Fibroblast of the aortic adventitia (primary cell): ENCODE measurements at places on chromosomes 2 and 18.
A peak's percentile ranks its signal among the peaks of the same experiment; 100 is the strongest.

DNA sequence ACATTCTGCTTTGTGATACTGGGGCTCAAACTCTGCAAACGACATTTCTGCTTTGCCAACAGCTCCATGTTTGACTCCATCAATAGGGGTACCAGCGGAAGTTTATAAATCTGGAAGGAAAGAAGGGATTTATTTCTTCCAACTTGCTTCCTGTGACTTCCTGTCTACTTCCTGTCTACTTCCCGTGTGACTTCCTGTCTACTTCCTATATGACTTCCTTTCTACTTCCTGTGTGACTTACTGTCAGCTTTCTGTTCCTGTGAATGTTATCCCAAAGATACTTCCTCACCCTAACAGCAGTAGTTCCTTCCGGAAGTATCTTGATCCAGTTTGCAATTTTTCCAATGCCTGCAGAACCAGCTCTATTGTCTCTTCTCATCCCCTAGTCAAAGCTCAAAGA, 52.0 kb upstream of the MBOAT2 start:
- DNase-seq = no peak

DNA sequence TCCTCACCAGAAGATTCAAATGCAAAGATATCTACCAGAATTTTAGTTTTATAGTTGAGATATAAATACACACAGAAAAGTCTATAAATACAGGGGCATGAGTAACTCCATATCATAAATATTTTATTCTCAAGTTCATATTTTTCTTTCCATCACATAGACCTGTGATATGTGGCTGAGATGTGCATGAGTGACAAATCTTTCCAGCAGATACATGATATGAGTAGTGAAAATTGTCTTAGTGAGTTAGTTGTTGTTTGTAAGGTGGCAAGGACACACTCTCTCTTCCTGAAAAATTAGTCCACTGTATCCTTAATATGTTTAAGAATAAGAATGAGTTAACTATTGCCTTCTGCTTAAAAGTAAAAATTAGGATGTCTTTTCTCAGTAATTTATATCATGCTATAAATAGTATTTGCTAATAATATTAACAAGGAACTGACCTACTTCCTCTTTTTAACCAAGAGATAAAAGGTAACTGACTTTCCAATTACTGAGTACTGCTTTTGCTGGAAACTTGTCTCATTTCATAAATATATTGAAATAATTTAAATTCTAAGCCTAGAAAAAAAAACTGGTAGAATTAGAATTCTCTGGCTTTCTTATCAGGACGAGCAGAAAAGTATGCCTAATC, 85.2 kb upstream of the SESTD1 start:
- no peak for DNase-seq

DNA sequence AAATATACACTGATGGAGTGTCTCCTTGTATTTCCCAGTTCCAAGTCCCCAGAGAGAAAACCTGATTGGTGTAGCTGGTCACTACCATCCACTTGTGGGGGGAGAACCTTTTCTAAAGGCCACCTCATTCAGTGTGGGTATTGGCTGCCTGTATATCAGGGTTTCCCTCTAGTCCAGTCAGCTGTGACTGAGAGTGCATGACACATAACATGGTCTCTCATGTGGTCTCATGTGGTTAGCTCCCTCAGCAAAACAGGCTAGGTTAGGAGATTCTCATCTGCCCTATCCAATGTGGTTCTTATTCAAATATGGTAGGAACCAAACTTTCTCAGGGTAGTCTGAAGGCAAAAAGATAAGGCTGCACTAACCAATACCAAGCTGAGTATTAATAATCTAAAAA, 4.1 kb upstream of the GORASP2 start:
- DNase-seq = no peak

- peak; percentile 77 for DNase-seq
Observed at GRCh38 chr2:100984892-100985307, 17.2 kb upstream of the RPL31 start.

GRCh38 chr18:78637442-78638402, 341.9 kb upstream of the SALL3 start:
- DNase-seq = no peak

DNA sequence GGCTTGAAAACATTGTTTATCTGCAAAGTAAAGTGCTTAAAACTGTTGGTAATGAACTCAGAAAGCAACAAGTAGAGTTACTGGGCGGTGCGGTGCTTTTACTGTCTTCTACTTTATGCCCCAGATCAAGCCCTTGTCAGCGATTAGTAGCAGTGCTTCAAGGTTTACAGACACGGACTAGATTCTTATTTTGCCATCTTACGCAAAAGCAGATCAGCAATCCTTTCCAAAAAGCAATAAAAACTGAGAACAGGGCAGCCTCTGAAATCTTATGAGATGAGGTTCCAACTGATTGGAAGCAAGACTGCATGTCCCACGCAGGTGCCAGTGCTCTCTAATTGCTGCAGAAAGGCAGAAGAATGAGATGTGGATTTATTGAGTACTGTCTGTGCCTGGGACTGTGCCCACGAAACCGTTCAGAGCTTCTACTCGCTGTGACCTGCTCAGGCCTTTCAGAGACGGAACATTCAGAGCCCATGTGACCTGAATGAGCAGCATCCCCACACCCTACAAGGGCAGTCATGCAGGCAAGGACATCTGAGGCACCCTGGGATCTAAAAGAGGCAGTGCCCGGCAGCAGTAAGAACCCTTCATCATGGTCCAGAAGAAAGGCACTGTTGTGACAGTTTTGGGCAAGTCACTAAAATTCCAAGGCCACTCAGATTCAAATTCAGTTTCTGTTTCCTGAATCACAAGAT, 15.7 kb downstream of the COL4A3 start:
- no peak for DNase-seq

DNA sequence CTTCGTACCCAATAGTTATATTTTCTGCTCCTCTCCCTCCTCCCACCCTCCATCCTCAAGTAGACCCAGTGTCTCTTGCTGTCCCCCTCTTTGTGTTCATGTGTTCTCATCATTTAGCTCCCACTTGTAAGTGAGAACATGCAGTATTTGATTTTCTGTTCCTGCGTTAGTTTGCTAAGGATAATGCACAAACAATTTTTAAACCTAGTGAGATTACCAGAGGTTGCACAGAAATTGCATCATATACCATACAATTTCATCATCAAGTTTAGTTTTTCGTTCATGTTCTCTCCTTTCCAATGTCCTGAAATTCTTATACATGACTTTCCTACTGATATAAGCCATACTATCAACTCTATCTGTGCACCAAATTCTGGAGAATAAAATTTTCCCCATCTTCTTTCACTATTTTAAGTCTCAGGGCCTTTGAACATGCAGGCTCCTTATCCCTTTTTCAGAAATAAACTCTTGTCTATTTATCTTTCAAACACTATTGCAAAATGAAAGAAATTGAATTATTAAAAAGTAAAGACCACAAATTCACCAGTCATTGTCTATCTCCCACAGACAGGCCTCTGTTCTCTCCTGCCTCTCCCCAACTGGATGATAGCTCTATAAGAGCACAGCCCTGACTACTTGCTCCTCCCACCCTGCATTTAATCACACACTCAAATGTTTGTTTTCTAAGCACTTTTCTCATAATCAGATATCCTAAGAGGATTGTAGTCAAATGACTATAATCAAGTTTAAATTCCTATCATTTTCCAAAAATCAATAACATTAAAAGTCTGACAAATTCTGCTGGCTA, 27.2 kb upstream of the B4GALT6 start:
- DNase-seq = peak; percentile 20

DNA sequence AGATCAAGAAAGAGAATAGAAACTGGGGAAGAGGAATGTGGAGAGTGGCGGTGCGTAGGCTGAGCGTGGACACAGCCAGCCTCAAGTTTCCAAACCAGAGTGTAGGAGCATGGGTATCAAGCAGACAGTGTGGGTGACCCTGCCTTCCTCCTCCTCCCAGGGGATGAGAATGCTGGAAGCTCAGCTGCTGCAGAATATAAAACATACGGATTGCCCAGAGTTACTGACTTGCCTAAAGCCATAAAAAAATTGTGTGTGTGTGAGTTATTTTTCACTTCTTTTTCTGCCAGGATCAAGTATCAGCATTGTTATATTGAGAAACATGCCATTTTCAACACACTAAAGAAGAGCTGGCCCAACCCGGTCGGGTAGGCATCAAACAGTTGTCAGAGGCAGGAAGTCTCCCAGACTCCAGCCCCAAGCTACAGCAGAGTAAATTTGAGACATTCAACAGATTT, 333.3 kb upstream of the ACVR2A start:
- peak; percentile 72 for DNase-seq

DNA sequence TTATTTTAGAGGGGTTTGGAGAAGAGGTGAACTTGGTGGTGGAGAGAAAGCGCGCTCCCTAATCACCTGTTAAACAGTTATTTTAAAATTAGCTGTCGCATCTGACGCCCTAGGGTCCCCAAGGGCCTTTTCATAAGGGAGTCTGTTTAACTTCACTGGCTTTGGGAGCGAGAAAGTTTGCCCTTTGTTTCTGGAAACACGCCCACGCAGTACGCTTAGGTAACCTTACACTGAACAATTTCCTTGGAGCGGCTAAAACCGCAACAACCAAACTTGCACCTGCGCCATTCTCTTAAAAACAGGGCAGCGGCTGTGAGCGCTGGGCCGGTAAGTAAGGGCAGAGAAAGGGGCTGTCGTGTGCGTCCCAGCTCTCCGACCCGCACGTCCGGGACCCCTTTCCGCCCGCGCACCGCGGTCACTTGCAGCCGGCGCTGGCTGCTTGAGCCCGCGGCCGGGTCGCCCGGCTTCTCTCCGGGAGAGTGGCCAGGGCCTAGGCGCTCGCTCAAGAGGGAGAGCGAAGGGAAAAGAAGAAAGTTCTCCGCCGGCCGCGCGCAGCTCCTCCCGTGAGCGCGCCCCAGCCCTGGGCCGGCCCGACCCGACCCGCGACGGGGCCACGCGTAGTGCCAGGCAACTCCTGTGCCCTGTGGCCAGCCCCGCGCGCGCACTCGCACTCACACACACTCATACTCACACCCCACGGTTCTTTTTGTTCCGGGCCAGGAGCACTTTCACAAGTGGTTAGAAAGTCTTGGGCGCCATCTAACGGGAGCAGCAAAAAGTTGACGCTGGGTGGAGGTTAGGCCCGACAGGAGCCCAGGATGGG, 19.2 kb downstream of the POU3F3 start:
- peak; percentile 58 for DNase-seq

GRCh38 chr18:74463254-74463653, 6.1 kb upstream of the DIPK1C start:
- peak; percentile 6 for DNase-seq

GRCh38 chr18:38801640-38802039, 1236.0 kb upstream of the CELF4 start:
- no peak for DNase-seq

DNA sequence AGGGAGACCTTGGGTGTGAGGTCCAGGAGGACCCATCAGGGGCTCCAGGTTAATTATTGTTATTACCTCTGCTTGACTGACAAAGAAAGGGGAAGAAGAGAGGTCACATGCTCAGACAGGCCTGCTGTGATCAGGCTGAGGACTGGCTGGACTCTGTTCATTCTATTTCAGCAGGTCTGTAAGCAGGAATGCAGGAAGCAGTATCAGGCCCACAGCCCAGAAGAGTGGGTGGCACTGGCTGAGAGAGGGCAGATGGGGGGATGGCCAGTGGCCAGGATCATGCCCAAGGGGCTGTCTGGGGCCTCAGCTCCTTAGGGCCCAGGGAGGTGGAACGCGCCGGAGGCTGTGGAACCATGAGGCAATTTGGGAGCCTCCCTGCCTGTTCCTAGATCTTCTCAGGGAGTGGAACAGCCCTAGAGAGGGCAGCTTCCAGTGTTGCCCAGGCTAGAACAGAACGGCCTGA, 43.7 kb upstream of the ZBTB7C start:
- DNase-seq = peak; percentile 30

DNA sequence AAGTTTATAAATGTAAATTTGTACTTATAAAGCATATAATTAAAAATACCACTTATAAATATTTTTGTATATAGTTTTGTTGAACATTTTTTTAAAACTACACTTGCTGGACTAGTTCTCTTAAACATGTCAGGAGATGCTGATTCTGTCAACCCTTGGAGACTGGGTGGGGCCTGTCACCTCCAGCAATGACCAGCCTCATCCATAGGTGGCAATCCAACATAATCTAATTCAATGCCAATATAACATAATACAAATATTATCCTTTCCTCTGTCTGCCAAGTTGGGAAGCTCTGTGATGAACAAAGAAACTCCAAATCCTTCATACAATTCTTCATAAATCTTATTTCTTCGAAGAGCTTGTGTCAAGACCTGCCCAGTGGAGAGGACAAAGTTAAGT, 140.4 kb downstream of the RBMS1 start:
- no peak for DNase-seq

DNA sequence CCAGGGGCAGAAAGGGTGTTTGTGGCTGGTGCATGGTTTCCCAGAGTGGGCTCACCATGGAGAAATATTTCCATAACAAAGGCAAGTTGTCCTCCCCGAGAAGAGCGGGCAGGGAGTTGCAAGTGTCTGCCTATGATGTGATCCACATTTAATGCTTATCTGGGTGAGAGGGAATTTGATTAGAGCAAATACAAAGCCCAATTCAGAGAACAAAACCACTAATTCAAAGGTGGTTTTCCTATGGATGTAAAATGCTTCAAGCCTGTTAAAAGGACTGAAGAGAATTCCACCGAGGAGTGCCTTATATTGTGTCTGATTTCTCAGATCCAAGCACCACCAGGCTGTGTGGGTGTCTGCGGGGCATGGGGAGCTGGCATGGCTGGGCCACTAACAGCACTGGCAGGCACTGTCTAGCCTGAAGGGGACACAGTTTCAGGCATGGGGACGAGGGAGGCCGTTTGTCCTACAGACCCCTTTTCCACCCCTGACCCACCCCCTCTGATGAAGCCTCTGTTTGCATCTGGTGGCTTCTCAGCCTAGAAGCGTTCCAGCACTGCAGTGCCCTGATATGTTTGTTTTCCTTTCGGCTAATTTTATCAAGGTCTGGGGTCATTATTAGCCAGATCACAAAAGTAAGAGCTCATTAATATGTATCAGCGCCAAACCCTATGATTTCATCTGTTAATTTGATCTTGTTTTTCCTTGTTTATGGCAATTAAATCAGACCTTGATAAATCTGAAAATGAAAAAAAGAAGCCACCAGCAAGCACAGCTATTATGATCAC, 357.3 kb downstream of the HRH4 start:
- DNase-seq = no peak

DNA sequence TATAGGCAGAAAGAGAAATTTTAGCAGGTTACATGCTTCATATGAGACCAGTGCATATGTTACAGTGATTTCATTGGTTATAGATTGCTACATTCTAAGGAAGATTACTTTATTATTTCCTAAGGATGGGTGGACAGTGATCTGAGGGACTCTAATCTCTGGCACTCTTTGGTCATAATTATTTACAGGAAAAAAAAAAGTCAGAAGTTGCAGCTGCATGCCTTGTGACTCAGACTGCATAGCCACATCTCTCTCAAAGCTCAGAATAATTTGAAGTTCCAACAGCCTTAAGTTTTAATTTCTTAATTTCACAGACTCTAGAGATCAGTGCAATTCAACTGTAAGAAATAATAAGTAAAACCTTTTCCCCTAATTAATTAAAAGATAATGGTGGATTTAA, 27.1 kb upstream of the BARD1 start:
- no peak for DNase-seq

- no peak for DNase-seq
Observed at GRCh38 chr2:71004857-71005256, 10.2 kb upstream of the TEX261 start.
